Mammary microvascular endothelial cell (primary cell): ENCODE measurements at places on chromosomes 3 and 15. TPM values are rescaled to one million over a fixed set of nuclear protein-coding genes. Genes with fewer than 3 reads are reported as not detected.

PRSS50 gene
- not detected in 2 replicates for total RNA-seq

RAD51 gene
- 12.3 and 16.2 TPM in 2 replicates for total RNA-seq

ASB14 gene
- total RNA-seq, result not detected in 2 replicates

SLC7A14 gene
- 0.25 and 0.47 TPM in 2 replicates for total RNA-seq

ST3GAL6 gene
- total RNA-seq, result 25.0 and 28.8 TPM in 2 replicates

LRRIQ4 gene
- total RNA-seq, result not detected in 2 replicates

CHRNA3 gene
- not detected in 2 replicates for total RNA-seq
